Immature natural killer cell (primary cell): ENCODE measurements at places on chromosomes 5 and 9.
A peak's percentile ranks its signal among the peaks of the same experiment; 100 is the strongest.

- DNase-seq: no peak
- H3K4me3 ChIP-seq: no peak overlapping the region
- no peaks in the 10 kb centered on the region for H3K36me3 ChIP-seq
- H3K27ac ChIP-seq: no peak overlapping the region
- no peaks in the 10 kb centered on the region for H3K27me3 ChIP-seq
Measured at GRCh38 chr9:74861773-74862474, 25.8 kb downstream of the TRPM6 start.

GRCh38 chr5:151257731-151258181 lies 4.8 kb downstream of the GM2A start:
- peaks cover 13% of the 10 kb centered on the region for H3K4me1 ChIP-seq
- no peaks in the 10 kb centered on the region for H3K36me3 ChIP-seq
- no peak overlapping the region for H3K4me3 ChIP-seq

DNA sequence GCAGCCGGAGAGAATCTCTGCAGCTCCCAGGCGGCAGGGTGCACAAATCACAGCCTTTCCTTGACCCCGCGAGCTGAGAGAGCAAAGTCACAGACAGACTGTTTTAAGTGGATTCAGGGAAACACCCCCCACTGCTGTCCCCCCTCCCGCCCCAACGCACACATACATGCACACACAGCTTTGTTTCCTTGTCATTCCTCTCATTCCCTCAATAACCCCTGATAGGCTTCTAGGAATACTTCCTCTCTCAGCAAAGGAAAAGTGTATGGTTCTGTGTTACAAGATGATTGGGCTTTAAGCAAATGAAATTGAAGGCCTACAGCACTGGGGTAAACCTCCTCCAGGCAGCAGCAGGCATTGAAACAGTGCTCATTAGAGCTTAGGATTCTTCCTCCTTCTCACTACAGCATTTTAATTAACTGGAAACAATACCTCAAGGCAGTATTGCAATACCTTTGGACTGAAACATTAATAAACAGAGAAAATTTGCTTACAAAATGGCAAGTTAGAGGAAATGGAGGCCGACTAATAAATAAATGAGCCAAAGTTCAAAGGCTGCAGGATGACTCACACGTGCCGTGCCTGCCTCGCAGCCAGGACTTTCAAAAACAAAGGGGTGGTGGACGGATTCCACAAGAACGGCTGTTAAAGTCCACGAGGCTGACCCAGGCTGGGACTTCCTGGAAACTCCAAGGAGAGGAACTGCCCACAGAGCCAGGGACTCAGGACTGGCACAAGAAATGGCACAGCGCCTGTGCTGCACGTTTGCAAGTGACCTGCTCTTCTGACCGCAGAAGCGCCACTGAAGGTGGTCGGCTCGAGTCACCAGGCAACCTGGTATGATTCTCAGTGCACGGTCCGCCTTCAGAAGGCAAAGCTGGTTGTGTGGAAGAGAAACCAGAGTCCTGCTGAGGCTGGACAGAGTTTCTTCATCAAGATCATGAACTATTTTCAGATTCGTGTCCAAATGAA lies 236.2 kb downstream of the SYK start:
- DNase-seq: no peak
- H3K27me3 ChIP-seq: peaks cover 9% of the 10 kb centered on the region

GRCh38 chr5:73654171-73654811 lies 28.3 kb downstream of the ARHGEF28 start:
- no peak overlapping the region for H3K27ac ChIP-seq
- H3K27me3 ChIP-seq: no peaks in the 10 kb centered on the region
- H3K4me3 ChIP-seq: no peak overlapping the region
- H3K36me3 ChIP-seq: no peaks in the 10 kb centered on the region

GRCh38 chr9:4152876-4153275 lies 147.0 kb downstream of the GLIS3 start:
- no peak for DNase-seq
- no peaks in the 10 kb centered on the region for H3K4me1 ChIP-seq
- H3K36me3 ChIP-seq: no peaks in the 10 kb centered on the region
- H3K27me3 ChIP-seq: peaks cover 4% of the 10 kb centered on the region
- no peak overlapping the region for H3K27ac ChIP-seq

- no peak for DNase-seq
- H3K36me3 ChIP-seq: no peaks in the 10 kb centered on the region
- H3K27ac ChIP-seq: no peak overlapping the region
- H3K4me3 ChIP-seq: no peak overlapping the region
- H3K27me3 ChIP-seq: peaks cover 2% of the 10 kb centered on the region
Measured at GRCh38 chr5:74105126-74105780, 479.3 kb downstream of the ARHGEF28 start.

DNA sequence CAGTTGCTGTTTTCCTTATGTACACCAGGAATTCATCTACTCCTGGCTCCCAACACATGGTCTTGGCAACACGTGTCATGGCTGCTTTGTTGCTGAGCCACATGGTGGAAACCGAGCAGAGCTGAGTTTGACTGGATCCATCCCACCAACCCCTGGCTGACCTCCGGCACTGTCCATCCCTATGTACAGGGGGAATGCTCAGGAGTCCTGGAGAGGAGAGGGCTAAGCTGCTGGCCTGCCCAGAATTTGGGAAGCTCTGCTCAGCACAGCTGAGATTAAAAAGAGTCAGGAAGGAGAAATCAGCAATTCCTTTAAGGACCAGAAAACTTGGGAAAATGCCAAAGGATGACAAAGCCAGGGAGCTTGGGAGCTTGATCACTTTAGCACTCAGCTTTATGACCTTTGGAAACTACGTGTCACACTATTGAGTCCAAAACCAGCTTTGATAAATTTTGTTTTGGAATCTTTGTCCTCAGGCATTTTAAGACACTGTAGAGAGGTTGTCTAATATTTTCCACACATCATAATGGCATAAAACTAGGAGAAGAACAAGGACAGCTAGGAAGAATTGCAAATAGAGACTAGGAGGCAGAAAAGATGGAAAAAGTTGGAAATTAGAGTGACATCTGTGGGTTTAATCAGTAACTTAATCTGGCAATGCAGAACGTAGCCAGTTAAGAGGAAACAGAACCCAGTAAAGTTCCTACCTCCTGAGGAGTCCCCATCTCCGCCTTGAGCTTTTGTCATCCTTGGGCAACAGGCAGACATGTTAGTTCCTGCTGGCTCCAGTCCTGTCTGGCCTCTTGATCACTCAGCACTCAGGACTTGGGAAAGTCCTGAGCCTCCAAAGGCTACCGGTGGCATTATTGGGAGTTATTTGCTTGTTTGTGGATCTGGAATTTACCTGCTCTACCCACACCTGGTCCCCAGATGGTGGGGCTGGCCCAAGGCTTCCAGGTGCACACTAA lies 62.5 kb upstream of the PLPP1 start:
- peaks cover 3% of the 10 kb centered on the region for H3K27me3 ChIP-seq
- H3K4me1 ChIP-seq: peaks cover 13% of the 10 kb centered on the region
- no peak overlapping the region for H3K4me3 ChIP-seq
- H3K27ac ChIP-seq: no peak overlapping the region
- no peaks in the 10 kb centered on the region for H3K36me3 ChIP-seq

DNA sequence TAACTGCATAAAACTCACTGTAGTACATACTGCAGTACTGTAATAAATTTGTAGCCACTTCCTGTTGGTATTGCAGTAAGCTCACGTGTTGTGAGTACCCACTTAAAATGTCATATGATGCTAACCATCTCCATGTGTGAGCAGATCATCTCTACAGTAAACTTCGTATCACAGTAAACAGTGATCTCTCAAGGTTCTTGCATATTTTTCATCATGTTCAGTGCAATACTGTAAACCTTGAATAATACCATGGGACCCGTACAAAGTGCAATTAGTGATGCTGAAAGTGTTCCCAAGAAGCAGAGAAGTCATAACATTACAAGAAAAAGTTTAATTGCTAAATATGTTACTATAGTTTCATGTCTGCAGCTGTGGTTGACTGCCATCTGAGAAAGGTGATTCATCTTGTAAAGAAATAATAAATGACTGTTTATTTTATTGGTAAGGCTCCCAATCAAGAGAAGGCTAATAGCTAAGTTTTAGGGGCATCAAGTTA lies 253.8 kb upstream of the POU5F2 start:
- peaks cover 55% of the 10 kb centered on the region for H3K4me1 ChIP-seq
- H3K4me3 ChIP-seq: peak overlapping the region; percentile 30
- no peak overlapping the region for H3K27ac ChIP-seq
- peak; percentile 28 for DNase-seq

DNA sequence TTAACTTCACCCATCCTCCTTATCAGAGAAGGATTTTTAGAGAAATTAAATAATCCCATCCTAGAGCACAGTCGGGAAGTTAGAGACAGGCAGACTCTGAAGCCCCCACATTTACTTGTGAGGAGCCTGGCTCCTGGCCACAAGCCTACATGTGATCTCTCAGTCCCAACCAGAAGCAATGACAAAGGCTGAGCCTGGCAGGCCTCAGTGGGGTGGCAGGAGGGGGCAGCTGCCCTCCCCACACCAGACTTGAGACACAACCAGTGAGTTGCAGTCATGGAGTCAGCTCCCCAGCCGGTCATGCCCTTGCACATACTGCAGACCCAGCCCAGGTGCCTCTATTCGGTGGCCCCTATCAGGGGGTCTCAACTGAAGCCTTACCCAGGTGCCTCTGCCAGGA lies 11.0 kb downstream of the NAIF1 start:
- H3K27ac ChIP-seq: no peak overlapping the region
- no peak for DNase-seq
- no peak overlapping the region for H3K4me3 ChIP-seq
- no peaks in the 10 kb centered on the region for H3K27me3 ChIP-seq
- peaks cover under 1% of the 10 kb centered on the region for H3K36me3 ChIP-seq

DNA sequence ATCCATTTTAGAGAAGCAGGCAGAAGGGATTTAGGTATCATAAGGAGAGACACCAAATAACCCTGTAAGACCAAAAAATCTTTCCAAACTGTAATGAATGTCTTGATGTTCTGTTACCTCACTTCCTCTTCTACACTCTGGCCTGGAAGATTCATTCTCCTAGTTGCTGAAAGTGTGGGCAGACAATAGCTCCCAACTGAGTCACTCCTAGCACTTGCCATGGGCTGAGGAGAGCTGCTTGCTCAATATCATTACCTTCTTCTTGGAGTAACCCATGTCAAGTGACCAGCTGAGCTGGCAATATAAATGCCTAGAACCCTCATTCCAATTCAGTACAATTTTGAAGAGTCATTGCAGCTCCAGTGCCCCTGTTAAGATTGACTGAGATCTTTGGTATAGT lies 1985.5 kb upstream of the CDH6 start:
- peaks cover 3% of the 10 kb centered on the region for H3K36me3 ChIP-seq
- no peak overlapping the region for H3K27ac ChIP-seq
- peaks cover under 1% of the 10 kb centered on the region for H3K27me3 ChIP-seq
- H3K4me1 ChIP-seq: no peaks in the 10 kb centered on the region
- DNase-seq: no peak

DNA sequence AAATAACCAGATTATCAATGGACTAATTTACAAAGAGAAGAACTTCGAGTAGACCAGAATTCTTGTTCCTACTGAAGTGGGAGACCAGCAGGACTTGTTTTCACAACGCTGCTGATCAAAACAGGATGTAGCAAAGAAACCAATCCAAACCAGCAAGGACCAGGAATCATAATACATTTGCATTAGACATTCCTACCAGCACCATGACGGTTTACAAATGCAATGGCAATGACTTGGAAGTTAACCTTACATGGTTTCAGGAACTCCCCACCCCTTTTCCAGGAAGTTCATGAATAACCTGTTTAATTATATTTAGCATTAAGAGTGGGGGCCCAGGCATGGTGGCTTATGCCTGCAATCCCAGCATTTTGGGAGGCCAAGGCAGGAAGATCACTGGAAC lies 100.0 kb downstream of the LPAR1 start:
- peaks cover 2% of the 10 kb centered on the region for H3K27me3 ChIP-seq
- H3K27ac ChIP-seq: no peak overlapping the region
- DNase-seq: no peak
- H3K4me1 ChIP-seq: peaks cover 4% of the 10 kb centered on the region
